ENCODE measurements at places on chromosomes 12 and 14.

GRCh38 chr12:129941618-129942017 lies 37.8 kb upstream of the TMEM132D start:
- no peak for DNase-seq

- DNase-seq, result no peak
Observed at GRCh38 chr12:47722136-47722834, 3.0 kb downstream of the ENDOU start.

- DNase-seq, result no peak
Observed at GRCh38 chr12:5335069-5335468, 96.8 kb upstream of the NTF3 start.

GRCh38 chr14:53742233-53742620 lies 214.4 kb downstream of the BMP4 start:
- no peak for DNase-seq

GRCh38 chr12:115872212-115872611 lies 405.3 kb downstream of the MED13L start:
- no peak for DNase-seq

- no peak for DNase-seq
Observed at GRCh38 chr14:23154964-23155587, 28.4 kb downstream of the SLC7A8 start.

- no peak for DNase-seq
Observed at GRCh38 chr12:59414051-59414450, 181.8 kb upstream of the SLC16A7 start.

DNA sequence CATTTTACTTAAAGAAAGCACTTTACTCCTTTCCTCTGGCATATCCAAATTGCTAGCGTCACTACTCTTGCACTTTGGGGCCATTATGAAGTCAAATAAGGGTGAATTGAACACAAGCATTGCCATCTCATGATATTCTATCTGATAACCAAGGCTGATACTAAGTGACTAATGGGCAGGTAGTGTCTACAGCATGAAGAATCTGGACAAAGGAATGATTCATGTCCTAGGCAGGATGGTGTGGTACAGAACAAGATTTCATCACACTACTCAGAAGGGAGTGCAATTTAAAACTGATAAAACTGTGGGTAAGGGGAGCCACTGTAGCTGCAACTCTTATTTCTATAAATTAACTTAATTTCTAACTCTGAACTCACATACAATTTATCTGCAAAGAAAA lies 7.7 kb upstream of the SLC6A15 start:
- no peak for DNase-seq

DNA sequence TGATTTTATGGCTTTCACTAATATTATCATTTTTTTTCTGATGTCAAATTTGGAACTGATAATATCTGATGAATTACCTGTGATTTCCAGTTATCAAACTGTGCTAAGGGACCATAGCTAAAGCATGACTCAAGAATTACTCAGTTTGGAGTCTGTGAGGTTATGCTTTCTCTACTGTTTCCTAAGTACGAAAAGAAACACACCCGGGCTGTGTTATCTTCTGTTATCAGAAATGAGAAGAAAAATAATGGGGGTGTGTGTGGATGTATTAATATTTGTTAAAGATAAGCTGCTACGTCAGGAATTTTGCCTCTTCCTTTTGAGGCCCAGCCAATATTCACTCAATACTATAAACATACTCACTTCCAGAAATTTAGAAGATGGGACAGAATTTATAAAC lies 1401.9 kb upstream of the FLRT2 start:
- no peak for DNase-seq

GRCh38 chr12:64931981-64932380 lies 107.5 kb downstream of the TBC1D30 start:
- no peak for DNase-seq

All from cerebellar nuclear complex (tissue), 1 donor.